Naive thymus-derived CD8-positive, alpha-beta T cell (primary cell): ENCODE measurements at places on chromosomes 3 and 15.

- no peak for DNase-seq
Measured at GRCh38 chr3:165820671-165821123, 16.5 kb downstream of the BCHE start.

DNA sequence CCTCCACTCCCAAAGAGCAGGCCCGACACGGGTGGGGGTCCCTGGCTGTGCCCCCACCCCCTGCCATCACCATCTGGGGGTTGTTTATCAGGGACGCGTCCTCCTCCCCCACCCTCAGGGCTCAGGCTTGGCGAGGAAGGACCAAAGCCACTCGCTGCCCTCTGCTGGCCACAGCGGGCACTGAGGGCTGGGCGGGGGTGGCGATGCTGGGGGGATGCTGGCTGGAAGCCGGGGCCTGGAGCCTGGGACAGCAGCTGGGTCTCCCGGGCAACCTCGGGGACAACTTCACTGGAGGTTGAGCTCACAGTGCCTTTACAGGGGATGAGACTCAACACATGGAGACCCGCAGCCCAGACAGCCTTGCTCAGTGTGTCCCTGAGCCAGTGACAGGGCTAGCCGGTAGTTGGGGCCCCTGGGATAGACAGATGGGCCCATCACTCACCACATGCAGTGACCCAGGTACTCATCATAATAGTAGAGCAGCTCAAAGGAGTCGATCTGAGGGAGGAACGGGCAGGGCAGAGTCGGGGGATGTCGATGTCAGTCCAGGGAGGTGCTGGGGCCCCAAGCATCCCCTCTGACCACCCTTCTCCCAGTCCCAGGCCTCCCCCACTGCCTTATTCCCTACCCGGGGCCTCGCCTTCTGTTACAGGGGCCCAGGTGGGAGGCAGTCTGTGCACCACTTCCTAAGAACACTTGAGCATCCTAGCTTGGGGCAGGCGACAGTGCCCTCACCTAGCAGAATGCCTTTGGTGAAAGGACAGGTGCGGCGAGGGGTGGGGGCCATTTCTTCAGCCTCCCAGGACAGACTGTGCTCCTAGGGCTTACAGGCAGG lies 5.9 kb upstream of the CALML4 start:
- peak; percentile 41 for DNase-seq

- DNase-seq, result no peak
Measured at GRCh38 chr3:14283813-14284438, 105.3 kb downstream of the LSM3 start.

DNA sequence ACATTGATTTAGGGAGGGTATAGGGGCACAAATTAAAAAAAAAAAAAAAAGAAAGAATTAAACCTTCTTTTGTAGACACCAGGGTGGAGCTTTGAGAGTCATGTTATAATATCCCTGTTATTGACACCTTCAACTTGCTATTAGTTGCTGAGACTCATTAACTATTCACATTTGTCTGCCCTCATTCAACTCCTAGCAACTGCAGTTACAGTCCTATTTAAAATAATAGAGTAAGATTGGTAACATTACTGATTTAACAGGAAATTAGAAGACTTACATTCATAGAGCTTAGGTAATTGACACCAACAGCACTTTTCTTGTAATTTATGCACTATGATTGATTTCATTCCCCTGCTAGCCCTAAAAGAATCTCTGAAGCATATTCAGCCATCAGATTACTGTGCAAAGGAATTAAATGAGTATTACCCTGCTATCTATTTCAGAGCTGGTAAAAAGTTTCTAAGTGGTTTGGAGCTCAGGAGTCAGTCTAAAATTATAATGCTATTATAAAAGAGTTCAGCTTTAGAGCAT lies 148.8 kb upstream of the TBL1XR1 start:
- no peak for DNase-seq

GRCh38 chr3:8239095-8239494 lies 262.5 kb upstream of the LMCD1 start:
- DNase-seq, result no peak

- DNase-seq, result no peak
Measured at GRCh38 chr3:194941956-194942511, 256.4 kb downstream of the FAM43A start.

DNA sequence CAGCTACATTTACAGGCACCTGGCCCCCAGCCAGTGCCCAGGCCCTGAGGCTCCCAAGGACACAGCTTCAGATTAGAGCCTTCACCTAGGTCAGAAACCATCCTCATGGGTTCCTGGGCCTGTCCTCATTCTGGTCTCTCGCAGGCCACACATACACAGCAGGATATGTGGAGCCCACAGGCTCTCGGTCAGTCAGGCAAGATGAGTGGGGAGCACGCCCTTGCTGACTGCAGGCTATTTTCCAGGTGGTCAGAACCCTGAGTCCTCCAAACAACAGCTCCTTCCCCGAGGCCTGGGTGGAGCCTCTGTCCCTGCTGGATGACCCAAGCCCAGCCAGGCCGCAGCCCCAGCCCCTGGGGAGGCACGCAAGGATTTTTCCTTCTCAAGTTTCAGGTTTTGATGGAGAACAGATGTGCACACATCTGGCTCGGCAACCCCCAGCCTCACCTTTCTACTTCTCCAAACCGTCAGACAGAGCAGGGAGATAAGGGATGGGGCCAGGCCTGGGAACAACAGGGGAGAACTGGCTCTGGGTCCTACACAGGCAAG lies 1.6 kb downstream of the STRA6 start:
- no peak for DNase-seq

GRCh38 chr3:177333533-177334520 lies 136.5 kb upstream of the TBL1XR1 start:
- no peak for DNase-seq

DNA sequence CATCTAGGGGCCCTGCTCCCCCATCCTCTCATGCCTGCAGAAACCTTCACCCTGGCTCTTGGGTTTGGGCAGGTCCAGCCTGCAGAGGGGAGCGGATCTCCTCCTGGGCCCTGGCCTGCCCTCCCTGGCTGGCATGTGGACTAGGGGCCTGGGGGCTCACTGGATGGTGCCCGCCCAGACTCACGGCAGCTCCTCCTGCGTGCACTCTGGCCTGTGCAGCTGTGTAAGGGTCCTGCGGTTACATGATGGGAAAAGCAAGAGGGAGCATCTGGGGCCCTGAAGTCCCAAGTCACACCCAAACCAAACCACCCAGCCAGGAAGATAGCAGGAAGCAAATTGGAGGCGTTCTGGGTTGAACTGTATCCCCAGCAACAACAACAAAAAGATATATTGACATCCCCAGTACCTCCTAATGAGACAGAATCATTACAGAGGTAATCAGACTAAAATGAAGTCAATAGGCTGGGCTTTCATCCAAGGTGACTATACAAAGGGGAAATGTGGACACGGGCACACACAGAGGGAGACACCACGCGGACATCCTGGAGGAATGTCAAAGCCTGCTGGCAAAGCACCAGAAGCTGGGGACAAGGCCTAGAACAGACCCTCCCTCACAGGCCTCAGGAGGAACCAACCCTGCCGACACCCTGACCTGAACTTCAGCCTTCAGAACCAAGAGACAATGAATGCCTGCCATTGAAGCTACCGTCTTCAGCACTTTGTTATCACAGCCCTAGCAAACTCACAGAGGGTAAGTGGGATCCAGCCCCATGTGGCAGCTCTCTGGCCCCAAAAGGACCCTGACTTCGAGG lies 10.4 kb upstream of the CLK3 start:
- DNase-seq, result no peak

DNA sequence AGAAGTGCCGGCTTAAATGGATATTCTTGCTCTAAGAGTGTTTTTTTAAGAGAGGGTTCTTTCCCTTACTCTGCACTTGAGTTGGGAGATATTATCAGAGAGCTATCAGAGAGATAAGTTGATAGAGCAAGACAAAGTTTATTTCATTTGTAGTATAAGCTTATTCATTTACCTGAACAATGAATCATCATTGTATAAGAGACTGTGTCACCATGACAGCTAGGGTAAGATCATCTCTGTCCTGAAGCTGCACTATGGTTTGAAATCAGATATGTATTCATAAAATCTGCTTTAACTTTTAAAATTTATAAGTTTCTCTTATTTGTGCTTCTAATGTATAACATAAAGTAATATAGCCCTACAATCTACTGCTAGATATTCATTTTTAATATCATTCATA lies 128.1 kb upstream of the ARL6 start:
- DNase-seq, result no peak

DNA sequence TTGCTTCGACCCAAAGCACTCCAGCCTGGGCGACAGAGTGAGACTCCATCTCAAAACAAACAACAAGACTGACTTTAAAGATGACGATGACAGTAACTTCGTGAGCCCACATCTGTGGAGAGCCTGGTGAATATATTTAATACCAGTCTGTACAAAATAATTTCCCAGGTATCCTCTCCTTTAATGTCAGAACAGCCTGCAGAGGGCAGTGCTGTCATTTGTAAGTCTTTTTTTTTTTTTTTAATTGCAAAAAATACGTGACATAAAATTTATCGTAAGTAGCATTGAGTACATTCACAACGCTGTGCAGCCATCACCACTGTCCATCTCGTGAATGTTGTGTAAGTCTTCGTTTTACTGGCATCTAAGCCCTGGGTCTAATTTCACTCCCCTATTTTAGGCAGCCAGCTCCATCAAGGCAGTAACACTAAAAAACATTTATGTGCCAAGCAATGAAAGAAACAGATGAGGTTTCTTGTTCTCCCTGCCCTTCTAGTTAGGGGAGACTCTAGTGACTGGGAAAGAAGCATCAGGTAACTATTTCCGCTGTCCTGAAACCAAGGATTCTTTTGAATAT lies 1.4 kb downstream of the HTD2 start:
- DNase-seq, result peak; percentile 42

GRCh38 chr3:39541917-39542329 lies 74.4 kb downstream of the MOBP start:
- no peak for DNase-seq

DNA sequence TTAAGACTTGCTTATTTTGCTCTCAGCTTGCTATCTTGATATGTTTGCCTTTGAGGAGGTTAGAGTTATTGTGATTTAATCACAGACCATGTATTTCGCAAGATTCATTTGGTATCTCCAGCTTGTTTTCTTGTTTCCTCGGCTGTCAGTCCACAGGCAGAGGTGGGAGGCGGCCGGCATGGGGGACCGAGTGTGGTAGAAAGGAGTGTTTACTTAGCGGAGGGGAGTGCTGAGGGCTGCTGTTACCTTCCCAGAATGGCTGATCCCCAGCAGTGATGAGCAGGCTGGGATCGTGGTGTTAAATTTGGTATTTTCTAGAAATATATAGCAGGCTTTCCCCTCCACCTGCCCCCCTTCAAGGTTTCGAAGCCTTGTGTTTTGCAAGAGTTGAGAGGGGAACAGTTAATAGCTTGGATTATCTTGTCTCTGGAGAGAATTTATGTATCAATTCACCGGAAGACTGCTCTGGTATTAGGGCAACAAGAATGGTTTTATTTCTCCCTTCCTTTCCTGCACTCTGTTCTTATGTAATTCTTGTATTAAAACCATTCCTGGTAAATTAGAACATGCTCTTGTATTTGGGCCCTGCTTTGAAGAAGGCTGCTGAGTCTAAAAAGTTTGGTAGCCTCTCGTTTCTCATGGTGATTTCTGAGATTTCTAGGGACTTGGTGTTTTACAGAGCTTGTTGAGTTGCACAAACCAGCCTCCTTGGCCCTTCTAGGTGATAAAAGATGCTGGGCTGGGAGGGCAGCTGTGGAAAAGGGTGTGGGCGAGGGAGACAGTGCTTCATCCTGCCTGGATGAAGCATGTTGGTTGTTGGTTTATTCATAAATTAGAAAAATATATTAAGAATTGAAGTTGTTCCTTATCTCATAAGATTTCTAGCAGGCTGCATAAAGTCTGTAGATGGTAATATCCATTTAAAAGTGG lies 151.4 kb downstream of the IGF1R start:
- DNase-seq, result no peak

- no peak for DNase-seq
Measured at GRCh38 chr15:100767001-100767825, 112.4 kb upstream of the ALDH1A3 start.

DNA sequence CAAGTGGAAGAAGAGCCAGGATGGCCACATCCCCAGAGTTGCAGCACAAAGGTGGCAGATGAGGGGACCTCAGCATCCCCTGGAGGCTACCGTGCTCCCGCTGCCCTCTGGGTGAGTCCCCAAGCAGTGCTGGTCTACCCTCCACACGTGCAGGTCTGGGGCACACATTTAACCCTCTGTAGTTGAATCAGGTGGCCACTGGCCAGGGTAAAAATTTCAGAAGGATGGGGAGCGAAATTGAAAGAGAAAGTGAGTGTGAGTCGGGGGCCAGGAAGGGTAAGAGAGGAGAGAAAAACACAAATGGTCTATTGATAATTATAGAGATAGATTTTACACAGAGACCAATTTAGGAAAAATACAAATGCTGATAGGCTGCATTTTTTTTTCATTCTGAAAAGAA lies 139.5 kb upstream of the EIF1B start:
- DNase-seq, result no peak

DNA sequence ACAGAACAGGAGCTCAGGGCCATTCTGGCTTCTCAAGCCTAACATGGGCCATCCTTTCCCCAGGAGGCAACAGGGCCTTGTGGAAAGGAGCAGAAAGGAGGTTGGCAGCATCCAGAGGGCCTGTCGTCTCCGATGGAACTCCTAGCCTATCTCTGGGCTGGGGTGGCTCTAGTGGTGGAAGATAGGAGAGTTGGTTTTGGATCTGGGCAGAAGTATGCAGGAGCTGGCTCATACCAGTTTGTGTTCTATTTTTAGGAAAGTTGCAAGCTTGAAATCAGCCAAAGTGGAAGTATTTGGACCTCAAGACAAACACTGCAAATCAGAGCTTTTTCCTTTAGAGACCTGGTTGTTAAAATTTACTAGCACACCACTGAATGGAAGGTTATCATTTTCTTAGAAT lies 35.4 kb upstream of the XCR1 start:
- no peak for DNase-seq

GRCh38 chr15:64013179-64014062 lies 32.9 kb downstream of the DAPK2 start:
- DNase-seq, result no peak

DNA sequence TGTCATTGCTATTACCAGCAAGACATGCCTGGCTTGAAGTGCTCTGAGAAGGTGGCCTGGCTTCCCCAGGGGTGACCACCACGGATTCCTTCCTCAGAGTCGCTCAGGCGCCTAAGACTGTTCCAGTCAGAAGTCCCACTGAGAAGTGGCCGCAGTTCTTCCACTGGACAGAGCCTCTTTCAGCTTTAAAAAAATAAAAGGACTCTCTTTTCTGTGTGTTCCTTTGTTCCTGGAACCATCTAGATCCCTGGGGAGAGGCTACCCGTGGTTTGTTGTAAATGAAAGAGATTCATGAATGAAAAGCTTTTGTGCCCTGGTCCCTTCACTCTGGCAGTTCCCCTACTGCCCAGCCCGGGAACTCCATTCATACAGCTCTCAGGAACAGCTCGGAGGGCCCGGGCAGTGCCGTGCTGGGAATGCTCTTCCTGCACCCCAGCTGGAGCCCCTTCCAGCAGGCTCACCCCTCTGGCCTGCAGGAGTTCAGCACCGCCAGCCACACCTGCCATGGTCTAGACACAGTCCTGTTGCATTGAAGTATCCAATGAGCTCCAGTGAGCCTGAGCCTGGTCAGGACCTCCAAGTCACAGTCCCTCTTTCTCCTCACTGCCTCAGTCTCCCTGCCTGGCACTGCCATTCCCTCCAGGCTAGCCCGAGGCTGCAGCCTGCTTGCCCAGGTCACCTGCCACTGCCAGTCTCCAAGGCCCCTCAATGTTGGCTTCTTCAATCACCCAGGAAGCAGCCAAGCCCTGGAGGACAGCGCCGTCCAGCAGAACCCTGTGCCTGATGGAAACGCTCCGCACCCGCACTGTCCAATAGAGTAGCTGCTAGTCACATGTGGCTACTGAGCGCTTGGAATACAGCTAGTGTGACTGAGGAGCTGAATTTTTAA lies 75.4 kb downstream of the XXYLT1 start:
- no peak for DNase-seq
